ENCODE measurements at places on chromosomes 6 and 20. TPM values are rescaled to one million over a fixed set of nuclear protein-coding genes. Genes with fewer than 3 reads are reported as not detected.

Gene TAAR2
- not detected for total RNA-seq

Gene POLR1H
- total RNA-seq = 16.5 TPM

Gene BTNL2
- total RNA-seq = not detected

Gene OOEP
- total RNA-seq = not detected

Gene PRKN
- 24.8 TPM for total RNA-seq

Gene HLA-F
- 50.5 TPM for total RNA-seq

Gene SLC17A2
- not detected for total RNA-seq

Gene MEA1
- total RNA-seq = 44.4 TPM

Gene VARS1
- total RNA-seq = 21.7 TPM

Gene ELOVL4
- total RNA-seq = 0.88 TPM

Gene SIRPB2
- 2.6 TPM for total RNA-seq

Measured in right cardiac atrium (tissue), 5 donors.